Activated CD4-positive, alpha-beta T cell treated with anti-CD3 and anti-CD28 coated beads, Interleukin-2, amount 50 U/mL, for 1 hour (primary cell): ENCODE measurements at places on chromosomes 2 and 18.

DNA sequence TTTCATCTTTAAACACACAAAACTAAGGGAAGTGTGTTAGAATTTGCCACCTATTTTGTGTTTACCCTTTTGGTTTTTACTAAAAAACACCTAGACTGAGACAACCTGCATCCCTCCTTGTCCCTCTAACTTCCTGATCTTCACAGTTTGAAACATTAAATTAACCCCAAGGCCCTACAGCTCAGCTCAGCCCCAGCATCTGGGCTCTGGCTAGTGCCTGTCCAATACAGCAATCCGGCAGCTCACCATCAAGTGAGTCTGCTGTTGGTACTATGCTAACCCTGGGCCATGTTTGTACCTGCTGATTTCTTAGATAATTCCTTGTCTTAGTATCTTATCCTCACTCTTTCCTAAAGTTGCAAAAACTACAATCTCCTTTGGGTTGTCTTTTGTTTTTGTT, 162.4 kb downstream of the DSEL start:
- no peak for DNase-seq

- DNase-seq: no peak
Measured at GRCh38 chr18:5456577-5457461, 87.0 kb downstream of the EPB41L3 start.

- no peak for DNase-seq
Measured at GRCh38 chr2:49335546-49335945, 181.2 kb upstream of the FSHR start.

DNA sequence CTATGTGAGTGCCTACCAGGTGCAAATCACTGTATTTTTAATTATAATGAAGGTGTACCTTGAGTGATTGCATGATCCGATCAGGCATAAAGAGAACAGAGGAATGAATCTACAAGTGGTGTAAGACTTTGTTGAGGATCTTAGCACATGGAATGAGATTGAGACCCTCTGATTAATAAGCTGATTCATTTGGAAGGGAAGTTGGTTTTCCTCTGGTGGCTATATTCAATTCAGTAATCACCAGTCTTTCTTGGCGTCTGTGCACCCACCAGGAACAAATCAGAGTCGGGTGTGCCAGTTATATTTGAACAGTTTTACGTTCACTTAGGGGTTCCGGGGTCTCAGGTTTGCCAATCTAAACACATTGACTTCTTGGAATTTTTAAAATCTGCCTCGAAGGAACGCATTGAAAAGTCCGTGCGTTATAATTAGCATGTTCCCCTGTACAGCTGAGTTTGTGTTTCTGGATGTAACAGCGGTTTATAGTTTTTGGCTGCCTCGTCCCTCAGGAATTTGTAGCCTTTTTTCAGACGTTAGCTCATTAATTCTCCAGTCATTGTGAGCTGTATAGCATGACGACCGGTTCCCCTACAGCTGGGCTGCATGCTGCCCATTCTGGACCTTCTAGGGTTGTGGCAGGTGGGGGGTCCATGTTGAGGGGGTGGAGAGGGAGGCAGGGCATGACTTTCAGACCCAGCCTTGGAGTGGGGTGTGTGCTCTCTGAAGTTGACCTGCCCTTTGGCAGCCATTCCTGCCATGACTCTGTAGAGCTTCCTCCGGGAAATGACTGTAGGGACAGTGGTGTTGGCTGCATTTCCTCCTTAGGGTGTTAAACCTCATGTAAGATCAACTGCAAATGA, 20.3 kb downstream of the MYO1B start:
- DNase-seq: no peak

DNA sequence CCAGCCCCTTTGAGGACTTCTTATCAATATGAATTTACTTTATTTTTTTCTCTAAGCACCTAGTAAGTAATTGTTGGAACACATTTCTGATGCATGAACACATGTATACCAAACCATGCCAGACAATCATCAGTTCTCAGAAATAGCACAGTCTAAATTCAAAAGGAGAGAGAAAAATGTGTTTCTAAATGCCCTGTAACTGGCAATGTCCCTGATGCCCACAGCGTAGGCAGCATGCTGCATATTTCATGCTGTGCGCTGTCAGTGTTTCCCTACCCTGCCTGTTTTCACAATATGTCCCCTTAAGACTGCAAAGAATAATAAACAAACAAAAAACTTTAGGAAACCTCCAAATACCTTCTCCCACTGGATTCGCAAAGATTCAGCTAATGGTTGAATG, 881.0 kb upstream of the CHAC2 start:
- no peak for DNase-seq
